ENCODE measurements at places on chromosomes 6 and 20.
A peak's percentile ranks its signal among the peaks of the same experiment; 100 is the strongest.

- DNase-seq, result no peak
Measured at GRCh38 chr6:106199998-106200397, 113.9 kb downstream of the PRDM1 start.

- no peak for DNase-seq
Measured at GRCh38 chr20:35463455-35464300, 8.3 kb downstream of the CEP250 start.

- no peak for DNase-seq
Measured at GRCh38 chr6:125169058-125169457, 15.5 kb downstream of the TPD52L1 start.

- no peak for DNase-seq
Measured at GRCh38 chr20:4512891-4513550, 208.7 kb upstream of the PRND start.

DNA sequence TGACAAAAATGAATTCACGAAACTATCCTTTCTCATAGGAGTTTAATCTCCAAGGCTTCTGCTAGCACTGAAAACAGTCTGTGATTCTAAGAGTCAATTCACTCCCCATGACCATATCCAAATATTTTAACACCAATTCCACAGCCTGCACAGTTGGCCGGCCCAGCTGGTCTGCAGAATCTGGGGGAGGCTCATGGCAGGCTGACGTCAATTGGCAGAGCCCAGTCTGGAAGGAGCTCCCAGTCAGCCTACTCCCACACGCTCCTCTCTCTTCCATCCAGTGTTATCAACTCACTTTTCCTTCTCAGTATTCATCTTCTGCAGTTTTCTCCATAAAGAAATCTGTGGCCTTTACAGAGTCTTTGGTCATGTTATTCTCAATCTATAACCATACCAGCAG is 111.0 kb downstream of the TBXT start:
- no peak for DNase-seq

GRCh38 chr6:30686009-30686907 is at the start of gene PPP1R18:
Gene PPP1R18 (minus strand): TSS chr6:30686645. CDS start chr6:30686018, 627 bp downstream.
- DNase-seq, result peak; percentile 83

GRCh38 chr6:63278916-63279315 is 40.9 kb downstream of the LGSN start:
- DNase-seq, result no peak

DNA sequence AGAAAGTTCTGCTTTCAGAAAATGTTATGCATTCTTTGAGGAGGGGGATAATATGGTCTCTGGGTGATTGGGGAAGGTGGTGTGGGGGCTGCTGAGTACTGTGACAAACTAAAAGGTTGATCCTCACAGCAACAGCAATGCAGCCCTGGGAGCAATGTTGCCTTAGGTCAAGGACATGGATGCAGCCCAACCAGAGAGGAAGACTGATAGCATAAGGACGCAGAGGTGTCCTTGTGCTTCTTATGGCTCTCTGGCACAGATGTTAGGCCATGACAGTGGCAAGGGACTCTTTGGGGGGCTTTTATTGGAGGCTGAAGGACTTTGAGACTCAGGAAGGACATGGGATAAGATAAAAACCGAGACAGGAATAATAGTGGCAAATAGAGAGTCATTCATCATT is 186.2 kb upstream of the PHACTR1 start:
- no peak for DNase-seq

DNA sequence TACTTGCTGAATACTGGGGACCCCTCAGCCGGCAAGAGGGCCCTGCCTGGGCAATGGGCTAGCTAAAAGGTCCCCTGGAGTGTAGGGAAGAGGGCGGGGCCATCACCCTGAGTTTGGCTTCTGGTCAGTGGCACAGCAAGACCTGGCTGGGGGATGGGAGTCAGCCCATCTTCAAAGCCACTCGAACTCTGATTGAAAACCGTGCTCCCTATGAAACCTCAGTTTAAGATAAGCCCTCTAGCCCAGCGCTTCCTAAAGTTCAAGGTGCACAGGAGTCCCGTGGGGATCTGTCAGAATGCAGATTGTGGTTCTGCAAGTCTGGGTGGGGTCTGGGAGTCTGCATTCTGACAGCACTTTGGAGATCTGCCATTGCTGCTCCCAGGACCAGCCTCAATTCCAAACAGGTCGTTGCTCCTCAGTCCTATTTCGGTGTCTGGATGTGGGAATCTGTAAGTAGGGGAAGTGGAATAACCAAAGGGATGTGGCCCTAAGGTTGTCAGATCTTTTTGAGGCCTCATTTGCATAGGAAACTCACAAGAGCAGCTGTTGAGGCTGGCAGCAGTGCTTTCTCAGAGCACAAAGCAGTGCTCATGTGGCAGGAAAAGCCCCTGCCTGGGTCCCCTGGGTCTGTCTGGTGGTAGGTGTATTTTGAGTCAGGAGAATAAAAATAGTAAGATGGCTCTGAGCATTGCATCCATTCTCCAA is 85.3 kb upstream of the SCP2D1 start:
- DNase-seq, result no peak

DNA sequence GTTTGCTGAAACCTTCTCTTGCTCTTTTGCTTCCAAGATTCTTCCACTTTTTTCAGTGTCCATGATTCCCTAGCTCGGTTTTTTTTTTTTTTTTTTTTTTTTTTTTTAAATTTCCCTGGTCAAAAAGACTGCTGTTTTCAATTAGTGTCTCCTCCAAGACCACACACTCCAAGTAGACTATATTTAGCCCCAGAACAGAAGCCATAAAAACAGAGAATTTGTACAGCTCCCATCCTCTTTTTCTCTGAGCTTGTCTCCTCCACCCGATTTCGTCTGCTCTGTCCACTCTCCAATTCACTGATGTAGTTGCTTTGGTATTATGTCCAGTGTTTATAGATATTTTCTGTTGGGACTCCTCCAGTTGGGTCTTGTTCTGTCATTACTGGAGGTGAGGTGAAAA is 37.6 kb downstream of the RSPH3 start:
- DNase-seq, result no peak

GRCh38 chr6:70389261-70389660 is 24.0 kb upstream of the FAM135A start:
- DNase-seq, result no peak

Measured in activated CD4-positive, alpha-beta T cell treated with anti-CD3 and anti-CD28 coated beads, Interleukin-2, amount 50 U/mL, for 24 hours (primary cell).